ENCODE measurements at places on chromosomes 1 and 21.

- DNase-seq = no peak
Measured at GRCh38 chr1:85339089-85339488, 62.7 kb upstream of the BCL10 start.

DNA sequence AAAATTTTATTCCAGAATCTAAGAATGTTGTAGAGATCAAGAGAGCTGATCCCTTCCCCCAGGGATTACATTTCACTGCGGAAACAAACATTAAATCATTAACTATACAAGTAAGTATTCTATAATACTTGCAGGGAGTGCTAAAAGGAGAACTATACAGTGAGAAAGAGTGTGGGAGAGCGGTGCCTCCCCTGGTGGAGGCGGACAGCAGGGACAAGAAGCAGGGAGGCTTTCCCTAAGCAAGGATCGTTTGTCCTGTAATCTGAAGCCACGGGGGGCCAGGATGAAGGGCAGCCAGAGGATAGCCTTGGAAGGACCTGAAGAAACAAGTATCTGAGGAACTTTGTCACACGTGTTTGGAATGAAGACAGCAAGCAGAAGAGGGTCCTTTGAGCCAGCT lies 40.1 kb downstream of the SLC9C2 start:
- DNase-seq = no peak

DNA sequence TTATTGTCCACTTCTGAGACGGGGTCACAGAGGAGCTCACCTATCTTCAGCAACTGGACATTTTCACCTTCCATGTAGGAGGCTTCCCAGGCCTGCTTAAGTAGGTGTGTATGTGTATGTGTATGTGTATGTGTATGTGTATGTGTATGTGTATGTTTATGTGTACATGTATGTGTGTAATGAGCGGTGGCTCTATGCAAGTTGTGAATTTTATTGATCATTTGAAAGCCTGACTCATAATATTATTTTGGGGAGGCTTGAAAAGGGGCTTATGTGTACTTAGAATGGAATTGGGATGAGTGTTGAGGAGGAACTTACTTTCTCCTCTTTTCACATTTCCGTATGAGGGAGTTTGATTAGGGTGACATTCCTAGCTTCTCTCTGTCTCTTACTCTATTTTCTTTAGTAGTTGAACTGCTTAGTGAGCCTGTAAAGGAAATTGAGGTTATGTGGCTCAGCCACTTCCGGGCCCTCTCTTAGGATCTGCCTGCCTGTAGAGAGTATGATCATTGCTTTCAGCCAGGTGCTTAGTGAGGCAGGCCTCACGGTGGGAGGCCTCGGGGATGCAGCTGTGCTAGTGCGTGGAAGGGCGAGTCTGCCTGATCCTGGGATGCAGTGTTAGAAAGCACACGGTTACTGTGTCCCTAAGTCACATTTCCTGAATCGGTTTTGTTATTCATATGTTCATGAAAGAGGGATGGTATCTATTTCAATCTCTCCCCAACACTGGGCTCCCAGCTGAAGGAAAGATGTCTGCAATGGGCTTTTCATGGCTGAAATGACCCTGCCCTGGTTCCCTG lies 61.0 kb downstream of the IER5 start:
- DNase-seq = peak; percentile 83

- no peak for DNase-seq
Measured at GRCh38 chr1:204709960-204710912, 24.7 kb upstream of the LRRN2 start.

- DNase-seq = no peak
Measured at GRCh38 chr1:159931795-159932173, 6.5 kb upstream of the TAGLN2 start.

- no peak for DNase-seq
Measured at GRCh38 chr1:217525773-217526490, 105.0 kb downstream of the GPATCH2 start.

GRCh38 chr1:61352845-61353435 lies 270.6 kb downstream of the NFIA start:
- DNase-seq = no peak

- DNase-seq = peak; percentile 57
Measured at GRCh38 chr1:169348383-169349036, 19.1 kb downstream of the NME7 start.

- DNase-seq = no peak
Measured at GRCh38 chr21:16309250-16309971, 579.6 kb downstream of the USP25 start.

GRCh38 chr1:41587791-41588190 lies 103.3 kb upstream of the EDN2 start:
- DNase-seq = no peak

GRCh38 chr21:45515241-45516061 lies 26.8 kb downstream of the SLC19A1 start:
- no peak for DNase-seq

DNA sequence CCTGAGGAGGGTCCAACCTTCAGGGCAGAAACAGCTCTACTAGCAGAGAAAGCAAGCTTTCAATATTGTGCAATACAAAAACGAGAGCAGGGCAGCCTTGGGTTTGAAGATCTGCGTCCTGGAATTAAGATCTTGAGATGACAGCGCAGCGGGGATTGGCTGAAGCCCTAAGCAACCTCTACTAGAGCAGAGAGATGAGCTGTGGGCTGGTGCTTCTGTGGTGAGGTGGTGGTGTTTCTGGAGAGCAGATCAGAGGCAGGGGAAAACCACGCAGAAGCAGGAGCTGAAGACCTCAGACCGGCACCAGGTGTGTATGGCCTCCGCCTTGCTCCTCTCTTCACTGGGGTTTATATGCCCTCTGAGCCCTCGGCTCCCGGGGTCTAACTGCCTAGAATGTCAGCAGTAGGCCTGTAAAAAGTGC lies 12.5 kb downstream of the TRAF3IP3 start:
- peak; percentile 90 for DNase-seq

GRCh38 chr1:225446595-225446960 lies 18.7 kb upstream of the LBR start:
- DNase-seq = no peak

GRCh38 chr1:207428783-207429182 lies 25.3 kb upstream of the CR2 start:
- DNase-seq = no peak

DNA sequence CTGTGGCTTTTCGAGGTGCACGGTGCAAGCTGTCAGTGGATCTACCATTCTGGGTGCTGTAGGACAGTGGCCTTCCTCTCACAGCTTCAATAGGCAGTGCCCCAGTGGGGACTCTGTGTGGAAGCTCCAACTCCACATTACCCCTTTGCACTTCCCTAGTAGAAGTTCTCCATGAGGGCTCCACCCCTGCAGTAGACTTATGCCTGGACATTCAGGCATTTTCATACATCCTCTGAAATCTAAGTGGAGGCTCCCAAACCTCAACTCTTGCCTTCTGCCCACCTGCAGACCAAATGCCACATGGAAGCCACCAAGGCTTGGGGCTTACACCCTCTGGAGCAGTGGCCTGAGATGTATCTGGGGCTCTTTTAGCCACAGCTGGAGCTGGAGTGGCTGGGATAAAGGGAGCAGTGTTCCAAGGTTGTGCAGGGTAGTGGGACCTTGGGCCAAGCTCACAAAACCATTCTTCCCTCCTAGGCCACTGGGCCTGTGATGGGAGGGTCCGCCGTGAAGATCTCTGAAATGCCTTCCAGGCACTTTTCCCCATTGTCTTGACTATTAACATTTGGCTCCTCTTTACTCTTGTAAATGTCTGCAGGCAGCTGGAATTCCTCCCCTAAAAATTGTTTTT lies 18.0 kb upstream of the RNF2 start:
- DNase-seq = no peak

DNA sequence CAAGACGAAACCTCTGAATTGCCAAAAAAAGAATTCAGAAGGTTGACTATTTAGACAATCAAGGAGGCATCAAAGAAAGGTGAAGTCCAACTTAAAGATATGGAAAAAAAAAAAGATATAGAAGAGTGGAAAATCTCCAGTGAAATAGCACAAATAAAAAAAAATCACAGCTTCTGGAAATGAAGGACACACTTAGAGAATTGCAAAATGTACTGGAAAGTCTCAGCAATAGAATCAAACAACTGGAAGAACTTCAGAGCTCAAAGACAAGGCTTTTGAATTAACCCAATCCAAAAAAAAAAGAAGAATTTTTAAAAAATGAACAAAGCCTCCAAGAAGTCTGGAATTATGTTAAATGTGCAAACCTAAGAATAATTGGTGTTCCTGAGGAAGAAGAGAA lies 31.8 kb downstream of the CD2 start:
- DNase-seq = no peak

- no peak for DNase-seq
Measured at GRCh38 chr1:218367118-218367517, 22.0 kb downstream of the TGFB2 start.

- no peak for DNase-seq
Measured at GRCh38 chr1:44985747-44986359, 542 bp downstream of the EIF2B3 start.

DNA sequence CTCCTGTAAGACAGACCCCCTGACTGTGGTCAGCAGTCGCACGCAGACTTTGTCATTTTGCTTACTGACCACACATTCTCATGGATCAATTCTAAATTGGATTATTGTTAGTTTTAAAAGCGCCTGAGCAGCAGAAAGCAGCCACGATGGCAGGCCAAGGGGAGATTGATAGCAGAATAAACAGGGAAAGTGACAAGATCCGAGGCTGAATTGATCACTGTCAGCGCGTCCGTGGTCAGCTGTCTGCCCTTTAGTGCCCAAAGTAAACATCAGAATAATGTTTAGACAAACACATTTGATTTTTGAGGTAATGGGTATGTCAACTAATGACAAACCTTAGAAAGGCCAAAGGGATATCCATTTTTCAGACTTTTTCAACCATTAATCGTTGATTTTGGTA lies 426.8 kb downstream of the SETD4 start:
- no peak for DNase-seq

DNA sequence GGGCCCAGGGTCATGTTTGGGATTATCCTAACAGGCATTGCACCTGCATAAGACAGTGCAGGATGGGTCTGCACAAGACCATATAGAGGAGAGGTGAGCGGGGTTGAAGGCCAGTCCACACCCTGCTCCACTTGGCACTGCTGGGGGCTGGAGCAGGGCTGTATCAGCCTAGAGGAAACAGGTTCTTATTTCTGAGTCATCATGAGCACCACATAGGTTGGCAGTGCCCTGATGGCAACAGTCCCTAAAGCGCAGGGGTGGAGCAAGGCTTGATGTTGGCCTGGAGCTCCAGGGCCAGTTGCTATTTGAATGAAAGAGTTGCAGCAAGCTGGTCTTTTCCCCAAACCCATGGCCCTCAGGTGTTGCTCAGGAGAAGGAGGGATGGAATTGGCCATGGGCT lies 29.8 kb upstream of the BMP8B start:
- DNase-seq = no peak

GRCh38 chr21:25732091-25732760 lies 2.5 kb downstream of the ATP5PF start:
- no peak for DNase-seq

DNA sequence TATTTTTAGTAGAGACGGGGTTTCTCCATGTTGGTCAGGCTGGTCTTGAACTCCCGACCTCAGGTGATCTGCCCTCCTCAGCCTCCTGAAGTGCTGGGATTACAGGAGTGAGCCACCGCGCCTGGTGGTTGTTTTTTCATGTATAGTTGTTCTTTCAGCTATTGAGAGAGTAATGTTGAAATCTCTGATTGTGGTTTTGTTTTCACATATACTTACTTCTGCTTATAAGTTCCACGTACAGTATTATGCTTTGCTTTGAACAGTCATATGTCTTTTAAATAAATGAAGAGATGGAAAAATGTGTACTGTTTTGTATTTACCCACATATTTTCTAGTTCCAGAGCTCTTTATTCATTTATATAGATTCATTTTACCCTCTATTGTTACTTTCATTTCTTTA lies 44.5 kb downstream of the MARK1 start:
- no peak for DNase-seq

GRCh38 chr1:240329443-240329842 lies 237.8 kb downstream of the FMN2 start:
- no peak for DNase-seq

DNA sequence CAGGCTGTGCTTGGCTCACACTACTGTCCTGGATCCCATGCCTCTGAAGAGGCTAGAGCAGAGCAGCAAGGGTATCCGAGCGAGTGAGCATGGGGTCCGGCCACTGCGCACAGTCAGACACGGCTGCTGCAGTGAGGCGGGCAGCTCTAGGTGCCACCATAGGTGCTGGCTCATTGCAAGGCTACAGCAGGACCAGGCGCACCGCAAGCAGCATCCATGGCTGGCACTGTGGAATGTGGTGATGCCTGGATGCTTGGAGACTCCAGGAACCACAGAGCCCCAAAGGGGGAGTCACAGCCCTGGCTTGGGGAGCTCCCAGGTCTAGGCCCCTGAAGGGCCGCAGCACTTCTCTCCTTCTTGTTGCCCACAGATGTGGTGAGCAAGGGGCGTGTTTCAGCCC lies 47.2 kb downstream of the ATP6V1G3 start:
- no peak for DNase-seq

DNA sequence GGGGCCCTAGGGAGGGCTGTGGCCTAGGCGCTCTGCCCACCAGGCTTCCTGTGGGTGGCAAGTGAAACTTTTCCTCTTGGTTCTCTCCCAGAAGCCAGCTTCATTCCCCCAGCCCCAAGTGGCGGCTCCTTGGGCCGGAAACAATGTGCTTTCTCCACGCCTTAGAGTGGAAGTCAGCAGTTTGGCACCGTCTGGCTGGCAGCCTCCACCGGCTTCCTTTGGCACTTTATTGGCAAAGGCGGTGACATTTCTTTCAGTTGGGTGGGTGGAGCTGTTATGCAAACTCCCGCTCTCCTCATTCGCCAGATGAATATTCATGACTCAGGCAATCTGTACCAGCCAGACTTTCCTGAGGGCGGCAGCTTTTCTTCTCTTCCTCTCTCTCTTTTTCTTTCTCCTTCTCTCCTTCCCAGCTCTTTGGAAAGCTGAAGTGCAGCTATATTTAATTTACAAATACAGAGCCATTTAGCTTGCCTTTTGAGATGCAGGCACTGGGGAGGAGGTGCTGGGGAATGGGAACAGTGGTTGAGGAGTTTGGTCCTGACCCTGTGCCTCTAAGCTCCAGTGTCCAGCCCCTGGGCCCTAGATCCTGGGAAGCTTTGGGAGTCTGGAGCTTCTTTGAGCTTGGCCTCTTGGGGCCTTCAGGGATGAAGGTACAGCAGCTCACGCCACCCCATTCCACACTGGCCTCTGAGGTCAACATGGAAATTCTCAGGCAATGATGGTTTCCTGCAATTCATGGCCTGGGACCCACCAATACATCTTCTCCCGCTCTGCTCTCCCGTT lies 67.8 kb upstream of the POU3F1 start:
- DNase-seq = no peak

GRCh38 chr21:33987461-33987860 lies 71.9 kb upstream of the ATP5PO start:
- no peak for DNase-seq

- DNase-seq = peak; percentile 68
Measured at GRCh38 chr1:158998781-158999161, 10.9 kb upstream of the IFI16 start.

DNA sequence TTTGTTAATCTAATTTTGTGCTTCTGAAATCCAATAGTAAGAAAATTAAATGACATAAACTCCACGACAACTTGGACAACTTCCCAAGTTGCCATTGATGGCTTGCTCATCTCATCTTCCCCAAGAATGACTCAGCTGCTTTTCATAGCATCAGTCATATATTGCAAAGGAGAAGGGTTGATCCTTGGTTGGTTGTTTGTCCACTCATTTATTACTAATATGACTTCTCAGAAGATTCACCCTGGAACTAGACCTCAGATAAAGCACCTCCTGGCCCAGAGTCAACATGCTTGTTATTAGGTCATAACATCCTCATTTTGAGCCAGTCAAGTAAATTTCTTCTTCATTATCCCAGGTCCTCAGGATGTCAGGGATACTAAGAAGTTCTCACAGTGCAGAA lies 2.3 kb upstream of the LCE3D start:
- DNase-seq = no peak
